ENCODE measurements at places on chromosomes 12 and 14.
A peak's percentile ranks its signal among the peaks of the same experiment; 100 is the strongest.

- H3K4me1 ChIP-seq = peaks cover 7% of the 10 kb centered on the region
- DNase-seq = no peak
- H3K4me3 ChIP-seq = no peak overlapping the region
Observed at GRCh38 chr12:50784501-50784900, 20.6 kb downstream of the ATF1 start.

GRCh38 chr12:116765271-116765670, 27.2 kb downstream of the RNFT2 start:
- no peak overlapping the region for H3K4me3 ChIP-seq
- H3K27me3 ChIP-seq = no peaks in the 10 kb centered on the region
- H3K27ac ChIP-seq = no peak overlapping the region
- 0 out of 2 replicates have a peak, but pooled peaks cover 2% of the 10 kb centered on the region for H3K4me1 ChIP-seq

- no peak for DNase-seq
- no peaks in the 10 kb centered on the region for H3K36me3 ChIP-seq
- H3K4me1 ChIP-seq = peaks cover 7% of the 10 kb centered on the region
- H3K4me3 ChIP-seq = peak overlapping the region; percentile 74
- no peaks in the 10 kb centered on the region for H3K27me3 ChIP-seq
Observed at GRCh38 chr12:9646794-9647781, 22.4 kb upstream of the CLEC2D start.

DNA sequence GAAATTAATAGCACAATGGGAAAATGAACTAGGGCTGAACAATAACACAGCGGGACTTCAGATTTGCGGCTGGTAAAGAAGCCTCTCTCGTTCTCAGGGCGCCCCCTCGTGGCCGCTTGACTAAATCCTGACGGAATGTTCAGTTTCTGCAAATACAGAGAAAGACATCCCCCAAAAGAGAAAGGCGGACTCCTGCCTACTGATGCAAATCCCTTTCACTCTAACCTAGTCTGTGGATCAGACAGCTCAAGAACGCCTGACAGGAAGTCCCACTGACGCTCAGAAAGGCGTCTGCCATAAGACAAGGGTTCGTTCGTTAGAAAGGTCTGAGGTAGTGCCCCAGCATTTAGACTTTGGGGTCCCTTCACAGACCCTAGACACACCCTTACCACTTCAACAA, 2.5 kb downstream of the NUAK1 start:
- H3K27me3 ChIP-seq = no peaks in the 10 kb centered on the region
- peak overlapping the region; percentile 96 for H3K27ac ChIP-seq
- no peak for DNase-seq

DNA sequence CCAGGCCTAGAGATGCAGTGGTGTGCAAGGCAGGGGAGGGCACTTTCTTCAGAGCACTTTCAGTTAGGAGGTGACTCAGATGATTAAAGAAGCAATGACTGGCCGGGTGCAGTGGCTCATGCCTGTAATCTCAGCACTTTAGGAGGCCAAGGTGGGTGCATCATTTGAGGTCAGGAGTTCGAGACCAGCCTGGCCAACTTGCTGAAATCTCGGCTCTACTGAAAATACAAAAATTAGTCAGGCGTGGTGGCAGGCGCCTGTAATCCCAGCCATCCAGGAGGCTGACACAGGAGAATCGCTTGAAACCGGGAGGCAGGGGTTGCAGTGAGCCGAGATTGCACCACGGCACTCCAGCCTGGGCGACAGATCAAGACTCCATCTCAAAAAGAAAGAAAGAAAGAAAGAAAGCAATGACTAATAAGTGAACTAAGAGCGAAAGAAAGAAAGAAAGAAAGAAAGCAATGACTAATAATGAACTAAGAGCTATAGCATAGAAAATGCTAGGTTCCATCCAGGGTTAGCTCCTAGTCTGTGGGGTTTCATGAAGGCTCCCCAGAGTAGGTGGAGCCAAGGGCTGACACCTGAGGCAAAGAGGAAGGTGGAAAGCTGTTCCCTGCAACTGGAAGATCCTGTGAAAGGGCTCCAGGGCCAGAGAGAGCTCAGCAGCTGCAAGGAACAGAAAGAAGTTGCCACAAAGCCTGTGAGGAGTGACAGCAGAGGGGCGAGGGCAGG, 334.5 kb downstream of the CACNA1C start:
- no peak overlapping the region for H3K27ac ChIP-seq
- H3K4me3 ChIP-seq = no peak overlapping the region
- DNase-seq = no peak
- no peaks in the 10 kb centered on the region for H3K36me3 ChIP-seq

DNA sequence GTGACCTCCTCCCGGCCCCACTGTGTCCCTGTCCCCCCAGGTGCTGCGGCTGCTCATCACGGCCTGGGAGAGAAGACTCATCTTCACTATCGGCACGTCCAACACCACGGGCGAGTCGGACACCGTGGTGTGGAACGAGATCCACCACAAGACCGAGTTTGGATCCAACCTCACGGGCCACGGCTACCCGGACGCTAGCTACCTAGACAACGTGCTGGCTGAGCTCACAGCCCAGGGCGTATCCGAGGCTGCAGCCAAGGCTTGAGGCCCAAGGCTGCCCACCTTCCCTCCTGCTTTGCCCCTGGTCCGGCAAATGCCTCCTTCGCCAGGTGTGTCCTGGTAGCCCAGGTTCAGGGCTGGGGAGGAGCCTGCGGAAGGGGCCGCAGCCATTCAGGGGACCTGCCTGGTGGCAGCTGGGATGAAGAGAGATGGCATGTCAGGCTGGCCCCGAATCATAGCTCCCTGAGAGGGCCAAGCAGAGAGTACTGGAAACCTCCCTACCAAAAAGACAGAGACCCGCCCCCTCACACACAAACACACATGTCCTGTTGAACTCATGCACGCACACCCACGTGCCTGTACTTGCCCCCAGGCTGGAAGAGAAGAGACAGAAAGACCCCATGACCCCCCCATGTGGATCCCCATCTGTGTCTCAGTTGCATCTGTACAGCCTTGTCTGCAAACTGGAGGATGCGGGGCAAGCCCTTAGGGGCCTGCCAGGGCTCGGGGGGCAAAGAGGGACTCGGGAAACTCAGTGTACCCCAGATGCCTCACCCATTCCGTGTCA, 38.7 kb downstream of the RASAL1 start:
- peaks cover 3% of the 10 kb centered on the region for H3K4me1 ChIP-seq
- H3K27ac ChIP-seq = no peak overlapping the region
- no peaks in the 10 kb centered on the region for H3K36me3 ChIP-seq

DNA sequence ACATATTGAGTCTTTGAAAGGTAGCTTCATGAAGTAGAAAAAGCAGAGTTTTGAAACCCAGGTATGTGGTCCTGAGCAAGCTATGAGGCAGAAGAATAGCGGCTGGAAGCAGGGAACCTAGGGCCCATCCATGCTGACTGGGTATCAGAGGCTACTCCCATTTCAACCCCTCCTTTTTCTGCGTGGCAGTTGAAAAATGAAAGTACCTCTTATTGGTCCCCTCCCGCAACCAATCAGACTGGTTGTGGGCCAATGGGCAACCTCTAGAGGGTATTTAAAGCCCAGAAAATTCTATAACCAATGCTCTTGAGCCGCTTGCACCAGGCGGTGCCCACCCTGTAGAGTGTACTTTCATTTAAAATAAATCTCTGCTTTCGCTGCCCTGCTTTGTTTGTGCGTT, 1.6 kb upstream of the SNRPF start:
- H3K27ac ChIP-seq = peak overlapping the region; percentile 37
- H3K36me3 ChIP-seq = peaks cover 12% of the 10 kb centered on the region
- peaks cover 9% of the 10 kb centered on the region for H3K4me1 ChIP-seq
- peak overlapping the region; percentile 96 for H3K4me3 ChIP-seq
- peaks cover 2% of the 10 kb centered on the region for H3K27me3 ChIP-seq

- no peak for DNase-seq
- H3K4me1 ChIP-seq = peaks cover 24% of the 10 kb centered on the region
- H3K4me3 ChIP-seq = no peak overlapping the region
- H3K27ac ChIP-seq = no peak overlapping the region
Observed at GRCh38 chr14:61564618-61565091, 130.7 kb upstream of the HIF1A start.

GRCh38 chr14:20682127-20682434, 2.3 kb upstream of the RNASE4 start:
- peaks cover 3% of the 10 kb centered on the region for H3K4me1 ChIP-seq
- H3K27ac ChIP-seq = peak overlapping the region; percentile 96
- H3K36me3 ChIP-seq = no peaks in the 10 kb centered on the region
- peak overlapping the region; percentile 81 for H3K4me3 ChIP-seq

DNA sequence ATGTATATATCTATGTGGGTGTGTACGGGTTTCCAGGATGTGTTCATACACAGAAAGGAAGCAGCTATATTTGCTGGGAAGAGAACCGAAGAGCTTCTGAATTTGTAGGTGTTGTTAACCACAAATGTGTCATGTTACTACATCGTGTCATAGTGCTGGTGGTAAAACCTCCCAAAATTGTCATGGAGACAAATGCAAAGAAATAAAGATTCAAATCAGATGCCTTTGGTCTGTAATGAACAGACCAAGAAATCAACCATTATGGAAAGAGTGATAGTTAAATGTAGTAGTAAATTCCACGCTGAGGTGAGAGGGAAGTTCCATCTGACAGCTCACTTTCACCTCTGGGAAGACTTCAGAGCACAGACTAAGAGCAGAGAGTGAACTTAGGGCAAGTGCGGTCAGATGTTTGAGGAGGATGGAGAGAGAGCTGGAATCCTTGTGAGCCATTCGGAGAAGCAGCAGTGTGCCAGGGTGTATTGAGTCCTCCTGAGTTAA, 487.5 kb downstream of the TMEM121 start:
- H3K36me3 ChIP-seq = no peaks in the 10 kb centered on the region
- H3K4me1 ChIP-seq = no peaks in the 10 kb centered on the region
- no peak for DNase-seq
- H3K27me3 ChIP-seq = no peaks in the 10 kb centered on the region
- H3K27ac ChIP-seq = no peak overlapping the region

GRCh38 chr14:100589760-100590469, 2.7 kb upstream of the BEGAIN start:
- no peaks in the 10 kb centered on the region for H3K36me3 ChIP-seq
- H3K27ac ChIP-seq = no peak overlapping the region
- no peak for DNase-seq
- peaks cover 5% of the 10 kb centered on the region for H3K4me1 ChIP-seq
- H3K4me3 ChIP-seq = no peak overlapping the region

DNA sequence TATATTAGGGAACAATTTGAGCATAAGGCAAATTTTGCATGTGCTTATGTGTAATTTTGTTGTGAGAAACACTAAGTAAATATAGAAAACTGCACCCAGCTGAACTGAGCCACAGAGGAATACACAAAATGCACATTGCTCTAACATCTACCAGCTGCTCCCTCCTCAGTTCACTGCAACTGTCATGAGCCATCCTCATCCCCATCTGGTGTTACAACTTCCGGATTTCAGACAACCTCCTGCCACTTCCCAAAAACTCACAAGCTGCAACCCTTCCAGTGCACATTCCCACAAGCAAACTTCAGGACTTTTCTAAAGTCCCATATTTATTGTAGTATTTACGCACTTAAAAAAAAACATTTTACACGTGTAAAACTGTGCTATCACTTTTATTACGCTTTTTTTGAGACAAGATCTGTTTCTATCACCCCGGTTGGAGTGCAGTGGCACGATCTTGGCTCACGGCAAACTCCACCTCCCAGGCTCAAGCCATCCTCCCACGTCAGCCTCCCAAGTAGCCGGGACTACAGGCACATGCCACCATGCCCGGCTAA, 169.1 kb upstream of the TBX3 start:
- no peaks in the 10 kb centered on the region for H3K27me3 ChIP-seq
- no peak overlapping the region for H3K27ac ChIP-seq
- no peak overlapping the region for H3K4me3 ChIP-seq
- no peaks in the 10 kb centered on the region for H3K36me3 ChIP-seq

DNA sequence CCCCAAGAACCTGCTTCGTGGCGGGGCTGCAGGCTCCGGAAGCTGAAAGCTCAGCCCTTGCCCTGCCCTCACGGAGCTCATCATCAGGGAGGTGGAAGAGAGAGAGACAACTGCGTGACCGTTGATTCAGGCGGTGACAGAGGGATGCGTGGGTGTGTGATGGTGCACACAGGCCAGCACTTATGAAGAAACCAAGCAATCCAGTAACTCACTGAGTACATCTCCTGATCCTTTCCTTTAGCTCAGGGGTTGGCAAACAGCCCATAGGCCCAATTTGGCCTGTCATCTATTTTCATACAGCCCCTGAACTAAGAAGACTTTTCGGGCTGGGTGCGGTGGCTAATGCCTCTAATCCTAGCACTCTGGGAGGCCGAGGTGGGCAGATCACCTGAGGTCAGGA, 49.9 kb downstream of the TESC start:
- H3K27me3 ChIP-seq = peaks cover 2% of the 10 kb centered on the region
- no peaks in the 10 kb centered on the region for H3K4me1 ChIP-seq
- H3K27ac ChIP-seq = no peak overlapping the region
- H3K36me3 ChIP-seq = no peaks in the 10 kb centered on the region
- H3K4me3 ChIP-seq = no peak overlapping the region

GRCh38 chr14:50222055-50222613, 9.2 kb downstream of the SOS2 start:
- H3K4me1 ChIP-seq = peaks cover 18% of the 10 kb centered on the region
- H3K36me3 ChIP-seq = no peaks in the 10 kb centered on the region
- no peak for DNase-seq
- H3K27ac ChIP-seq = no peak overlapping the region
- H3K27me3 ChIP-seq = no peaks in the 10 kb centered on the region
